ENCODE measurements at places on chromosomes 1 and 21. TPM values are rescaled to one million over a fixed set of nuclear protein-coding genes. Genes with fewer than 3 reads are reported as not detected.

DNA sequence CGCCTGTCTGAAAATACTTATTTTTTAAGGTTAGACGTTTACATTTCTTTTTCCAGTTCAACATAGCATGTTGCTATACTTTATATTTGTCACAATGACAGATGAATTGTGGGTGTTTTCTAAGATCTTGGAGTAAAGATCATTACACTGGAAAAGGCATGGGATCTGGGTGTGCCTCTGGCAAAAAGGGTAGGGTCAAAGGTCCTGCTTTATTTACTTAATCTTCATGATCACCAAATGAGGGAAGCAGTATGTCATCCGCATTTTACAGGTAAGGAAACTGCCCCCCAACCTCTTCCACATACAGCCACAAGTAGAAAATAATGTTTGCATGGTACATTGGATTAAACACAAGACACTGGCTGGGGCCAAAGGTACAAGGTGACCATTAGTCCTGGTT is 12.5 kb upstream of the SMPDL3B start:
- DNase-seq, result no peak

DNA sequence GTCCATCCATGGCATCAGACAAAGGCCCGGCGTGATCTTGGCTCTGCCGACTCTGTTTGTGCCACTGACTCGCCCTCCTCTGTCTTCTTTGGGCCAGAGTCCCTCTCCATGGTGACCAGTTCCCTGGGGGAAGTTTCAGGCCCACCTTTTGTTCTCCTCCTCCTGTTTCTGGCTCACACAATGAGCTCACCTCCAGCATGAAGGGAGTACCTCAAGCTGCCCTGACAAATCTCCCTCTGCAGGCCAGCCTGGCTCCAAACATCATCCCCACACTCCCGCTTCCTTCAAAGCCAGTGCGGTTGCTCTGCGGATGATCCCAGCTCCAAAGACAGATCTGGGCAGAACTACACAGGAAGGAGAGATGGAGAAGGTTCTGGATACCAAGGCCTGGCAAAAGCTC is 576.6 kb downstream of the NPHP4 start:
- no peak for DNase-seq

DNA sequence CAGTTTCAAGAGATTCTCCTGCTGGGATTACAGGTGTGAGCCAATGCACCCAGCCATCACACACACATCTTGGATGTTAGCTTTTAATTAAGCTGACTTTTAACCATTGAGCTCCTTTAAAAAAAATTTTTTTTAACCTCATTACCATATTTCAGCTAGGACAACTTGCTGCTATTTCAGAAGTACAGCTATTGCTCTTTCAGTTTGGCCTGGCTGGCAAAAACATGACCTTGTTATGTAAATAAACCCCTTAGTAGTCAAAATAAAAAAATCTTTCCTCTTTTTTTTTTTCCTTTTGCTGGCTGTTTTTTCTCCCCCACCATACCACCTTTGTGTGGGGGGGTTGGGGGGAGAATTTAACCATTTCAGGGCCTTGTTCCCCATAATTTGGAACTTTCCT is 49.9 kb downstream of the ZMYM1 start:
- DNase-seq, result no peak

Gene SERINC2
- polyA plus RNA-seq, result 13.8 TPM

DNA sequence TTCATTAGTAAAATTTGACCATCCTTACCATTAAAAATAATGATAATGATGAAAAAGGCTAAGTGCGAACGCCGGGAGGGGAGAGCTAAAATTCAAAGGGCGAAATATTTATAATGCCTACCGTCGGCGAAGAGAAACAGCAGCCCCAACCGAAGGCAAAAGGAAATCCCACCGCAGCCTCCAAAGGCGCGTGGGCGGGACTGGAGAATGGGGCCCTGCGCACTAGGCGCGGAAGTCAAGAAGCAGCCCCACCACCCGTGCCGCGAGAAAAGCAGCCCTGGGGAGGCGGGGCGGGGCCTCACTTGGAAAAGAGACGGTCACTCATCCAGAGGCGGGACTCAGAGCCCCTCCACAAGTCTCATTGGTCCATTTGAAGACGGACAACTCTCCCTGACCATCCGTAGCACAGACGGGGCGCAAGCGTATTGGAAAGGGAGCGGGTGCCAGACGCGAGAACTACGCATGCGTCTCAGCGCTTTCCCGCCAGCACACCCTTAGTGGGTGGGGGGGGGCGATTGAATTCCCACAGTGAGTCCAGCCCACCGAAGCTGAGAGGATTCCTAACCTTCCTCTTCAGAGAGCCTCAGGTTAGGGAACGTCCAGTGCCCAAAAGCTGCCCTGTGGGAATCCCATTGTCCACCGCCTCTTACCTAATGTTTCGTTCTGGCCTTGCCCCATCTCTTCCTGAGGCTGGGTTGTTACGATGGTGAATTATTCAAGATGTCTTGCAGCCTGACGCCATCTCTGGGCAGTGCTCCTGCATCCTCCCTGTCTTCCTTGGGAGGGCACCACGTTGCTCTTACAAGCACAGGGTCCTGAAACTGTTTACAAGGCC is 19.0 kb downstream of the MTX1 start:
- peak; percentile 98 for DNase-seq

Gene HSPB7
- 2,165 TPM for polyA plus RNA-seq

DNA sequence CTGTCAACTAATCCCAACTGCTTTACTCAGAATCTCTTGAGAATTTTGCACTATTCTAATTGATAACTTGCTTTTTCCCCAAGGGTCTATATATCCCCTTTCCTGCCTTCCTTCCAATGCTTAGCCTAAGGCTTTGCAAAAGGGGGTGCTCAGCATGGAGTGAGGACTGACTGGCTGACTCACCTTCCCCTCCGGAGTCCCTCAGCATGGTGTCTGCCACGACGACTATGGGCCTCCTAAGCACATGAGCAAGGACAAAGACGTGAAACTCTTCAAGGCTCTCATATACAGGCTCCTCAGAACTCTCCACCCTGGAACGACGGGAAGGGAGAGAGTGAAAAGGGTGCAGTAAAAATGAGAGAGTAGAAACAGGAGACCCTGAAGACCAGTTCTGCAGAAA is 13.2 kb upstream of the MTMR11 start:
- no peak for DNase-seq

- no peak for DNase-seq
These were observed 32.0 kb downstream of the LIN9 start for GRCh38 chr1:226276987-226277386.

Data from cardiac muscle cell (in vitro differentiated cells and primary cell).